ENCODE measurements at places on chromosomes 4 and X.

- no peak for DNase-seq
These were observed 40.9 kb downstream of the BRCC3 start for GRCh38 chrX:155112171-155112570.

DNA sequence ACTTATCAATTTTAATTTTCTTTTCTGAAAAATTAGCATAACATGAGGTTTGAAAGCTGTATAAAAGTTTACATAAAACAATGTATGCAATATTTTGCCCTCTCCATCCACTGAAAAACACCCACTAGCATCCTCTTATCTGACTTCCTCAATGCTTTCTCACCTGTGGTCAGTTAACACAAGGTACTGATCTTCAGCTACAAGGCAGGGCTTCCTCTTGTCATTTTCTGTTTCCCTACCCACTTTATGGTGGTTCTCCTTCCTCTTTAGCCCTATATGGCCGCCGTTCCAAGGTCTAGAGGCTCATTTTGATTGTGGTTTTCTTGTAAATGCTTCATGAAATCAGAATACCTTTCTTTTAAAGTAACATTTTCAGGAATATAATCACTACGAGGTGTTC is 618.6 kb upstream of the CPEB2 start:
- no peak for DNase-seq

GRCh38 chr4:170990989-170991589 is 822.1 kb upstream of the GALNTL6 start:
- no peak for DNase-seq

GRCh38 chr4:158860856-158861255 is 92.0 kb downstream of the FNIP2 start:
- no peak for DNase-seq

Measured in DND-41 (cell line).